Activated CD4-positive, alpha-beta T cell treated with anti-CD3 and anti-CD28 coated beads for 36 hours (primary cell): ENCODE measurements at places on chromosomes 16 and 17.

GRCh38 chr16:48004141-48004695, 151.6 kb downstream of the ABCC12 start:
- DNase-seq: no peak

- DNase-seq: peak; percentile 77
These were observed 12.9 kb downstream of the ZNRF1 start for GRCh38 chr16:75011634-75012307.

DNA sequence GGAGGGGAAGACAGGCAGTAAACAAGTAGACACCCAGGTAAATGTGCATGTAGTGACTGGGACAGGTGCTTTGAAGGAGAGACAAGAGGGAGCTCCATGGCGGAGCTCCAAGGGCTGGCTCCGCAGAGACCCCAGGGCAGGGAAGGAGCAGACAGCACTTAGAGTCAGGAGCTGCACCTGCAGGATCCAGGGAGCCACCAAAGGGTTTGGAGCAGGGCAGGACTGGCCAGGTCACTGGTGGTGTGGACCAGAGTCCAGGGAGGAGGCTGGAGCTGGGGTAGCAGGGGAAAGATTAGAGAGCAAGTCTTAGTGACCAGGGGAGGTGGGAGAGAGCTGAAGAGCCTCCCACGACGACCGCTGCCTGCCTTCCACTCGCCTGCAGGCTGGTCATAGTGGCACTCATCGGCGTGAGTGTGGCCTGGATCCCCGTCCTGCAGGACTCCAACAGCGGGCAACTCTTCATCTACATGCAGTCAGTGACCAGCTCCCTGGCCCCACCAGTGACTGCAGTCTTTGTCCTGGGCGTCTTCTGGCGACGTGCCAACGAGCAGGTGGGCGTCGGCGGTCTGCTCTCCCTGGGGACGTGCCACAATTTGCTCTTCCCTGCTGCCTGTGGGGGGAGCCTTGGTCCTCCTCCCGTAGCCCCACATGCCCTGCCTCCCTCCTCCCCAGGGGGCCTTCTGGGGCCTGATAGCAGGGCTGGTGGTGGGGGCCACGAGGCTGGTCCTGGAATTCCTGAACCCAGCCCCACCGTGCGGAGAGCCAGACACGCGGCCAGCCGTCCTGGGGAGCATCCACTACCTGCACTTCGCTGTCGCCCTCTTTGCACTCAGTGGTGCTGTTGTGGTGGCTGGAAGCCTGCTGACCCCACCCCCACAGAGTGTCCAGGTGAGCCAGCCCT, 14.7 kb upstream of the FAM83G start:
- no peak for DNase-seq

DNA sequence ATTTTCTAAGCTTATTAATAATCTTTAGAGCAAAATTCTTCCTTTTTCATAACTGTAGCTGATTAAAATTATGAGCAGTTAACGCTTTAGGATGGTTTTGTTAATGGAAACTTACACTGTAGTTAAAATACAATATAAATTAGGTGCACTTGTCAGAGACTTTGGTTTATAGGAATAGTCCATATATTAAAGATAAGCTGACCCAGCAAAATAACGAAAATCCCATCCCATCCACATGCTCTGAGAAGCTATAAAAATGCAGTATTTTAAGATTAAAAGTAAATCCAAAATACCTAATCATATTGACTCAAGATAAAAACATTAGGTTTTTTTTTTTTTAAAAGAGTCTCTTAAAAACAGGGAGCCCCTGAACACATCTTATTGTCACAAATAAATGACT, 38.0 kb downstream of the CEP95 start:
- DNase-seq: no peak

- DNase-seq: no peak
These were observed 688 bp downstream of the FBRS start for GRCh38 chr16:30658731-30659506.

- no peak for DNase-seq
These were observed 226.3 kb upstream of the CIBAR2 start for GRCh38 chr16:85338638-85338982.

DNA sequence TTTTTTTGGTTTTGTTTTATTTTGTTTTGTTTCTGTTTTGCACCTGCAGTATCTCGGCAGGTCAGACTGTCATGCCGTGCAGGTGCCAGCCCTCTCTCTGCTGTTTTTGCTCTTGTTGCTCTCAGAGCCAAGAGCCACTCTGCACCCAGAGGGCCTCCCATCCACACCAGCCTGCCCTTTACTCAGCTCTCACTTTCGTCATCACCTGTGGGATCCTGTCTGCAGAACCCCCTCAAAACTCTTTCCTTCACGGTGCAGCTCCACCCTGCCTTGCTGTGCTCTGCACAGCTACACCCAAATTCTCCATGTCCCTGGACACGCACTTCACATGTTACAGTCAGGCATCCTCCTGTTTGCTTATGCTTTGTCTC, 2.6 kb downstream of the AOC3 start:
- DNase-seq: no peak

- DNase-seq: peak; percentile 75
These were observed 2.0 kb upstream of the ARRB2 start for GRCh38 chr17:4708436-4708835.

GRCh38 chr17:66548659-66549310, 246.4 kb downstream of the PRKCA start:
- no peak for DNase-seq

DNA sequence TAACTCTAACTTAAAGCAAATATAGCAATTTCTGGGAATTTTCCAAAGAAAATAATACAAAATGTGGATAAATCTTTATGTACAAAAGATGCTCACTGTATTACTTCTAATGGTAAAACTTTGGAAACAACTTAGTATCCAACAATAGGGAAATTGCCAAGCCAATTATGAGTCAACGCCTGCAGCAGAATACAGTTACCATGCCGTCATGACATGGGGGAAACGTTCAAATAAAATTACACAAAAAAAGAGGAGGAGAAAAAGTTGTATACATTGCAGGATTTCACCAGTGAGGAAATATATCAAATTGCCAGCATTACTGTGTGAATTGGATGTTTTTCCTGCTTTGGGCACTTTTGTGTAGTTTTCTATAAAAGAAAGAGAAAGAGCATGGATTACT, 469.6 kb downstream of the SOX9 start:
- DNase-seq: no peak

GRCh38 chr16:79823639-79824038, 223.1 kb upstream of the MAF start:
- DNase-seq: no peak

DNA sequence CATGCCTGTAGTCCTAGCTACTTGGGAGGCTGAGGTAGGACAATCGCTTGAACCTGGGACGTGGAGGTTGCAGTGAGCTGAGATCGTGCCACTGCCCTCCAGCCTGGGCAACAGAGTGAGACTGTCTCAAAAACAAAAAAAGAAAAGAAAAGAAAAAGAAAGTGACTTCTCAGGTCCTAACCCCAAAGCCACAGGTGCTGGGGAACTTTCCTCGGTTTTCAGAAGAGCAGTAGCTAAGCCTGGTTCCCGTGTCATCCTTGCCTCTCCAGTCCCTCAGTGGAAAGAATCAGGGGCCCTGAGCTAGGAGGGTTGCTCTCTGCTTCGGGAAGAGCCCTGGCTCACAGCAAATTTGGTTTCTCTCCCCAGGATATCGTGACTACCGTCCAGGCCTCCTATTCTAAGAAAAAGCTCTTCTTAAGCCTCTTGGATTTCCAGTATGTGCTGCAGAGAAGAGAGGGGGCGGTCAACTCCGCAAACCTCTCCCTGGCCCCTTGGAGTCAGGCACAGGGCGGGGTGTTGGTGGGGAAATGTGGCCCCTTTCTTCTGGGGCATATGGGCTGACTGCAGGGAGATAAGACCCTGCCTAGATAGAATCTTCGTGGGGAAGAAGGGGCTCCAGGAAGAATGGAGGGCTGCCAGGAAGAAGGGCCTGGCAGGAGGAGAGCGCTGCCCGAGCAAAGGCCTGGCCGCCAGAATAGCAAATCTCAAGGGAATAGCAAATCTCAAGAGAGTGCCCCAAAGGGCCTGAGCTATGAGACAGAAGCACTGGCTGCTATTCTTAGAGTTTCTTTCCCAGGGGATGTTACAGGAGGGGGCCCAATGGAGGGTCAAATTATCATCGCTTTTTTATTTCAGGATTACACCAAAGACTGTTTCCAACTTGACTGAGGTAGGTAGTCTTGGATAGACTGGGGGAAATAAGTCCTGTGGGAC, 8.3 kb upstream of the NLRC5 start:
- no peak for DNase-seq

DNA sequence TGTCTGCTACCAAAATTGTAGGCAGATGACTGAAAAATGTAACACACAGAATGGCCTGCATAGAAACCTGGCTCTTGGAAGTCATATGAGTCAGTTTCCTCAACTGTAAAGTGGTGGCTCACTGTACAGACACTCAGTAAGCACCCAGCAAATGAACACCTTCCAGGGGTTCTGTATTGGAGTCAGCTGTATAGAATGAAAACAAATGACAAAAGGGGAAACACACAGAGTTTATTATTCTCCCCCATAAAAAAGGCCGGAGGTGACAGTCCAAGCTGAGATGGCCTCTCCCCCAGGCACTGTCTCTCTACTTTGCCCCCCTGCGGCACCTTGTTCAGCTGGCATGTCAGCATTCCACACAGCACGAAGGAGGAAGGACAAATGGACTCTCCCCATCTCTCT, 6.2 kb upstream of the MEOX1 start:
- no peak for DNase-seq

DNA sequence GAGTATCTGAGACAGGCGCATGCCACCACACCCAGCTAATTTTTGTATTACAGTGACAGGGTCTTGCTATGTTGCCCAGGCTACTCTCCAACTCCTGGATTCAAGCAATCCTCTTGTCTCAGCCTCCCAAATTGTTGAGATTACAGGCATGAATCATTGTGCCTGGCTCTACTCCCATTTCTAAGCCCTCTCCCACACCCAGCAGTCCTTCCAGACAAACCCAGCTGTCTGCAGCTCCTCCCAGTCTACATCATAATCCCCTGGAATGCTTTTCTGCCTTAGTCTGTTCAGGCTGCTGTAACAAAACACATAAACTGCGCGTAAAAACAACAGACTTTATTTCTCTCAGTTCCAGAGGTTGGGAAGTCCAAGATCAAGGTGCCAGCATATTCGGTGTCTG, 144.5 kb downstream of the GRIN2A start:
- DNase-seq: no peak

DNA sequence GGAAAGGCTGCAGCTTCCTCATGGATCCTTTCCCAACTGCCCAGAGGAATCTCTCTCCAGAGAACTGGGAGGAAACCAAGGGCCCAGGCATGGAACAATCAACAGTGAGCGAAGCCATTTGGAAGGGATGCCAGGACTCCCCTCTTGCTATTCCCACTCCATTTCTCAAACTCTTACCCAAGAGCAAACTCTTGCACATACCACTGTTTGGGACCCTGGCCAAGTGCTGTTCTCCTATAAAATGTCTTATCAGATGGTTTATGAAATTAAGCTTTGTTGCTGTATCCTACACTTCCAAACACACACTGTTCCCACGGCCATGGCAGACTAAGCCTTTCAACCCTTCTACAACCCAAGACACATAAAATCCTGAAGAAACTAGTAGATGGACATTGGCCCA, 48.3 kb upstream of the AXIN2 start:
- DNase-seq: no peak

DNA sequence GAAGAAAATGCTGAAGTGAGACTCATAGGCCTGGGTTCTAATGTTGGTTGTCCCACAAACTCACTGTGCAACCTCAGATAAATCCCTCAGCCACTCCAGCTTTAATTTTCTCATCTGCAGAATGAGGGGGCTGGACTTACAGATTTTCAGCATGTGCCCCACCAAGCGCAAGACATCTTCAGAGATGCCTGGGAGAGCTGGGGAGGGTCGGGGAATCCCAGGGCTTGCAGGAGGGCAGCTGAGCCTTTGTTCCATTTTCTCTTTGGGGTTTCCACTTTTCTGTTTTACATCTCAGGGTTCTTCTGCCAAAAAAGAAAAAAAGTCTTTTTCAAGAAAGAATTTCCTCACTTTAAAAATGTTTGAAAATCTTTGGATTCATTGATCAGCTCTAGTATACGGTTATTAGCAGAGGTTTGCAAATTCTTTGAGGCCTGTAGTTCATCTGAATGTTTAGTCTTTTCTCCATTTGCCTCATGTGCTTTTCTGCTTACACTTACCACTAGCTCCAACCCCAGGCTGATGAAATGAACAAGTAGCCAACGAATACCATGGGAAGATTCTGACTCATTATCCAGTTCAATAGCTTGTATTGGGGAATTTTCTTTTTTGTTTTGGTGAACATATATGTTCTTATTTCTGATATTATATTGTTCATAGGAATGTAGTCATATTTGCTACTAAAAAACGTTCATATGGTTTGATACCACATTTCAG, 56.4 kb downstream of the CHD9 start:
- DNase-seq: no peak

DNA sequence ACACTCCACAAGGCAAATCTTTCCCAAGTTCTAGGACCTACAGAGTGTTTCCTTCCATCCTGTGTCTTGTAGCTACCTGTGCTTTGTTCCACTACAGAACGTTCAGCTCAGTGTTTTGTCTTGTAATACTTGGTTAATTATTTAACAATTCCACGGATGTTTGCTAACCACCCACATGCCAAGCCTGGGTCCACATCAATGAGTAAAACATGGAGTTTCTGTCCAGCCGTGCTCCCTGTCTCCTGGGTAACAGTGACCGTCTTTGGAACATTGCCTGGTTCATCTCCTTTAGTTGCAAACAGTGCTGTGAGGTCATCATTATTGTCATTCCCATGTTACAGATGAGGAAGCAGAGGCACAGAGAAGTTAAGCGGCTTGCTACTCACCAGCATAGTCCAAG, 41.3 kb downstream of the IRF8 start:
- no peak for DNase-seq

DNA sequence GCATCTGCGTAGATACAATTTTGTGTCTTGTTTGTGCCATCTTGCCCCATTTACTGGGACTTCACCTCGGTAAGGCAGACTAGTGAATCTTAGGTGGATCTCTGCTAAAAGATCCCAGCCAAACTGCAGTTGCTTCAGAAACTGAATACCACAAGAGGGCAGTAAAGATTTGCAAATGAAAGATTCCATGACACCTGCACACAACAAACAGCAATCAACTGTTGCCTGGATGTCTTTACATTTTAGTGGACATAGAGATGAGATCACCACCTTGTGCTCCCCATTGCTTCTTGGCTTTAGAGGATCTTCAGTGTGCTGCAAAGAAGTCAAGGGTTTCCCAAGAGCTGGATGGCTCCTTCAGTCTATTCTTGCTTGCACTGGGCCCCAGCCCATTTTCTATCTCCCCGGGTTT, 119.2 kb upstream of the CACNG5 start:
- no peak for DNase-seq

DNA sequence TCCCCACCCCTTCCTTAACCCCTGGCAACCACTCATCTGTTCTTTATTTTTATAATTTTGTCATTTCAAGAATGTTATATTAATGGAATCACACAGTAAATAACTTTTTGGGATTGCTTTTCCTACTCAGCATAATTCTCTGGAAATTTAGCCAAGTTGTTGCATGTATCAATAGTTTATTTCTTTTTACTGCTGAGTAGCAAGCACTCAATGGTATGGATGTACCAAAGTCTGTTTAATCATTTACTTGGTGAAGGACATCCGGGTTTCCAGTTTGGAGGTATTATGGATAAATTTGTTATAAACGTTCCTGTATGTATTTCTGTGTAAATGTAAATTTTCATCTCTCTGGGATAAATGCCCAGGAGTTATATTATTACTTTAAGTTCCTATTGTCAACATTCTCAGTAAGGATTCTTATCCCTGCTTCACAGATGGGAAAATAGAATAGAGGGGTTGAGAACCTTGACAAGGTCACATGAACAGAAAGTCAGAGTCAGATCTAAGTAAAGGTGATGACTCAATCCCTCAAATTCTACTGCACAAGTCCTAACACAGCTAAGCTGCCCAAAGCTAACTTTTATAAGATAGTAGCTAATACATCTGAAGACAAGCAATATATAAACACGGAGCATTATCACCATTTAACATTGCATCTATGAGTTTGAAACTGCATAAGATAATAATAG, 62.4 kb upstream of the MTMR4 start:
- DNase-seq: no peak
